ENCODE measurements at places on chromosomes 3 and 15.

GRCh38 chr3:170049146-170050000 lies 11.6 kb downstream of the GPR160 start:
- DNase-seq: no peak

DNA sequence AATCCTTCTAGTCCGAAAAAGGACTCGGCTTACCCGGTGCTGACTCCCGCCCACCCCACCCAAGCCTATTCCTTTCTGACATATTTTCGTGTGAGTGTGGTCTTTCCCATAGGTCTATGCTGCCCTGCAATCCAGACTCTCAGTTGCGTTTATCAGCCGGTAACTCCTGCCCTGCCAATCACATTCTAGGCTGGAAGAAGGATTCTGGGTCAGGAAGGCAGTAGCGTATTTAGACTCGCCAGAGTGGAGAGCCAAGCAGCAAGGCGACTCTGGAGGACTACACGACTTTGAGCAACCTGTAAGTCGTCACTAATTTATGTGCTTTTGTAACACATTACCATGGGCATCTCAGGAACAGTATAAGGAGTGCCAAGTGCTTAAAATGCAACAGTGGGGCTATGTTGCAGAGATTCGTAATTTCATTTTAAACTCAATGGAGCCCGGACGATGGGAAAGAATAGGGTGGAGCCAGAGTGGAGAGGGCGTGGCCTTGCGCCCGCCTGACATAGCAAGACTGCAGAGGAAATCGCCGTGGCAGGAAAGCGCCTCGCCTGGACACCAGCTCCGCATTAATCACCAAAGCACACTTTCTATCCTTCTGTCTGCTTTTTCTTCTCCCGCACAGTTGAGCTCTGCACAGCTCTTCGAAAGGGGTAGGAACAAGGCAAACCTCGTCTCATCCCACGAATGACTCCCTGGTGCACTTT lies 1044.2 kb downstream of the AGBL1 start:
- no peak for DNase-seq

- no peak for DNase-seq
These were observed 941.5 kb downstream of the FHIT start for GRCh38 chr3:60309539-60310268.

GRCh38 chr15:52233405-52233804 lies 42.2 kb upstream of the GNB5 start:
- no peak for DNase-seq

DNA sequence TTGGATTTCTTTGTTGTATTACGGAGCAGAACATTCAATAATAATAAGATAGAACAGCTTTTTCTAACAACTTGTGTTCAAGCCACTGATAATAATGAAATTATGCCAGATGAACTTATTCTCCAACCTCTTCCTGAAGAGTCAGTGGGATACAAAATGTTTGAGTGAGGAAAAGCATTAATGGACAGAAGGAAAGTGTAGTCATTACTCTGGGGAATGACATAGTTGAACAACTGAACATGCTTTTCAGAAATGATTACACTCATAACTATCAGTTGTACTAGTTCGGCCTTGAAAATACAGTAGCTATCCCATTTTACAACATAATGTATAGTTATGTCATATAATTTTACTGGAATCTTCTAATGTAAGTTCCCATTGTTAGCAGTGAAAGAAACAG lies 55.9 kb downstream of the ALCAM start:
- DNase-seq: no peak

DNA sequence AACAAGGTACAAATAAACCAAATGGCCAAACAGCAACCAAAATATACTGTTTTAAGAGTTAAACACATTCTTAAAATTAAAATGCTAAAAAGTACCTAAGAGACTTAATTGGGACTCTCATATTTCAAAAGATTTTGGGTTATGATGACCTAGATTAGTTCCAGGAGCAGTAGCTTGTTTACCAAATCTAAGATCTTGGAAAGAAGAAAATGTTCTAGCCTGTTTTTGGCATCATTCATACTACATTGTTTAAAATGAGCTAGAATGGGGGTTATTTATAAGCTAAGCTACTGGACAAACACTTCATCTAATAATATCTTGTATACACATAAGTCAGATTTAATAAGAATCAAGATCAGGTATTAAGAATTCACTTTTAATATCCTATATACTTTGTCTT lies 22.8 kb downstream of the ATOSA start:
- no peak for DNase-seq

- no peak for DNase-seq
These were observed 7.3 kb upstream of the CFAP91 start for GRCh38 chr3:119695480-119695879.

DNA sequence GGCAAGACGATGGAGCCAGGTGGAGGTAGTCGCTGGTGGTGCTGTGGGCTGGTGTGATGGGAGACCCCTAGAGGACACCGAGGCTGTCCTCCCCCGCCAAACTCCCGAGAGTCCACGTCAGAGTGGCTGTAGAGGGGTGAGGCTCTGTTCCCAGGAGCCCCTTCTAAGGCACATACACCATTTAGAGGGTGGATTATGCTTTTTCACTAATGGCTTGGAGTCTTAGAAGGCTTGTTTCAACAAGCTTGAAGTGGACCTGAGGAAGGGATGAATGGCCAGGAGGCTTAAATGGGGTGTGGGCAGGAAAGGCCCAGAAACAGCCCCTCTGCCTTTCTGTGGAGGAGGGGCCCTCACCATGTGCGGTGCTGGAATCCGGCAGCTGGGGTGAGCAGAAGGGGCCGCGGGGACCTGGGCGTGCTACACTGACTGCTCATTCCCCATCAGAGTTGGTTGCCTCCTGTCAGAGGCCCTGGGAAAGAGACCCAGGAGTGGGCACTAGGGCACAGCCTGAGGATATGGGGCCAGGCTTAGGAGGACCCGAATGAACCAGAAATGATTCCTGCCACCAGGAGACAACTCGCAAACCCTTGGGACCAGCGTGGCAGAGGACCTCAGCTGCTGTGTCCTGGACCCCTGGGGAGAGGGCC lies 66.2 kb downstream of the FEM1B start:
- DNase-seq: no peak

DNA sequence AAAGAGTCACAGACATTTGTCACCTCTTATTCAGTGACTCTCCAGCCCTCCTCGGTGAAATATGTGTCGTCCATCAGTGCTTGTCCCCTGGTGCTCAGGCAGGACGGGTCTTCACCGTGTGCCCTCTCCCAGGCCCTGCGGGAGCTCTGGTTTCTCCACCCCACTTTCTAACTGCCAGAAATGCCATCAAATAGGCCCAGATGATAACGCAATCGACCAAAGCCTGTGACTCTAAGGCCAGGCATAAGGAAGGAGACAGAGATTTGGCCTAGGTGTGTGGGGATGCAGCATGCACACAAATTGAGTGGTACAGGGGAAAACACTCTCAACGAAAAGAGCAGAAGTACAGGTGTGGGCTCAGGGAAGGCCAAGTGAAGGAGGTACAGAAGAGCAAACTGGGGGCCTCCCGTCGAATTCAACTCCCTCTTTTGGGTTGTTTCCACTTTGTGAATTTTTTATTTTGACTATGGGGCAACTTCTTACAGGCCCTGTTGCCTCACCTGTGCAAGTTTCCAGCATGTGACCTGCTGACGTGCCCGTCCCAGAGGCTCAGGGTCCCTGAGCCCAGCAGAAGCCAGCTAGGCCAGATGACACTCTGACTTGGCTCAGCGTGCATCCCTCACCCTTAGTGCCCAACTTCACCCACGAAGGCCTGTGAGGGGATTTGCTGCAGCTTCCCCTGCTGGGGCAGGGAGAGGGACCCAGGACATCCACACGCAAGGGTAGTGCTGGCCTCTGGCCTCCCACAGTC lies 4.7 kb downstream of the NUP210 start:
- DNase-seq: no peak

- peak; percentile 62 for DNase-seq
These were observed 132.3 kb downstream of the SNRPN start for GRCh38 chr15:25087137-25087536.

GRCh38 chr3:11056531-11057050 lies 64.0 kb downstream of the SLC6A1 start:
- DNase-seq: peak; percentile 43

DNA sequence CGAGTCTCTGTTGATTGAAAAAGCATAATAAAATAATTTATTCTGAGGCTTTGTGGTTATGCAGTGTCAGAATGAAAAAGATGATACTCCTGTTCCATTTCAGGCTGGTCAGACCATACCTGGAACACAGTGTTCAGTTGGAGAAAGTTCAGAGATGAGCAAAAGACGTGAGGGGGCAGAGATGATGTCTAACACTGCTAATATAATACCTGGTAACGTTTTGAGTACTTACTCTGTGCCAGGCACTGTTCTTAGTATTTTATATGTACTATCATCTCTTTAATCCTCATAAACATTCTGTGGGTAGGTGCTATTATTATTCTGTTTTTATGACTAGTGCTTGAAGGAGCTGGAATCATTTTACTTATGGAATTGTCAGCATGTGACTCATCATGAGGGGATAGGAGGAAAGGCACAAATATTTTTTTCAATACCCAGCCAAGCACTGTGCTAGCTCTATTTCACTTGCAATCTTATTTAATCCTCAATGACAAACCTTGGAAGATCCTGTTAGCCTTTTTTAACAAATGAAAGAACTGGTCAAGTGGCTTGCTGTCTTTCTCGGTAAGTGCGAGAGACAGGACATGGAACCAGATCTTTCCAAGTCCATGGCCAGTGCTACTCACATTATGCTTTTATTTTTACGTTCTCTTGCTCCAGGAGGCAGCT lies 31.8 kb downstream of the IQGAP1 start:
- DNase-seq: no peak

DNA sequence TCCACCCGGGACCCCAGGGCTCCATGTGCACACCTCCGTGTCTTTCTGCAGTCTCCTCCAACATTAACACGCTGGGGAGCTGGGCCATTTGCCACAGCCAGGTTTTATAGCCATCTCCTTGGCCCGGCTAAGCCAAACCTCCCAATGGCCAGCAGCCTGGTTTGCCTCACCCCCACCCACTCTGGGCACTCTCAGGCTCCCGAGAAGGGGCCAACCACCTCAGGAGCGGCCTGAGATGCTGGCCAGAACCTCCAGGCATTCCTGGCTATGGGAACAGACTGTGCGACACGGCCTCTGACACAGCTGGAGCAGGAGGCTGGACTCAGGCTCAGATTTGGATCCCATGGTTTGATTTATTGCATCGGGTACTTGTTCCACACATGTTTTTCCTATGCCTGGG lies 289.7 kb downstream of the RPLP1 start:
- no peak for DNase-seq

GRCh38 chr3:186053954-186054791 lies 54.7 kb downstream of the ETV5 start:
- DNase-seq: no peak

DNA sequence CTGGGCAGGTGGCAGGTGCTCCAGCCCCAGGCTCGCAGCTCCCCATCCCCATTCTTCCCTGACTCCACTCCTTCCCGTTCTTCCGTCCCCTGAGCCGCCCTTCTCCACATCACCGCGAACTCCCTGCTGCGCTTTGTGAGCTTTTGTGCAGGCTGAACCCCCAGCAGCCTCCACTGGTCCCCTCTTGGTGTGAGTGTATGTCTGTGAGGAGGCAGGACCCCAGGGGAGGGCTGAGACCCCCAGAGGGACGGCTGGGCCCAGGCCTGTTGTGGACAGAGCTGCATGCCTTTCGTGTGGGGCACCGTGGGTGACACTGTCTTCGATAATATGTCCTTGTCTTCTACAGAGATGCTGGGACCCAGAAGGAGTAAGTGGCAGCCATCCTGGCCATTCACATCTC lies 7.3 kb upstream of the ITIH3 start:
- no peak for DNase-seq

DNA sequence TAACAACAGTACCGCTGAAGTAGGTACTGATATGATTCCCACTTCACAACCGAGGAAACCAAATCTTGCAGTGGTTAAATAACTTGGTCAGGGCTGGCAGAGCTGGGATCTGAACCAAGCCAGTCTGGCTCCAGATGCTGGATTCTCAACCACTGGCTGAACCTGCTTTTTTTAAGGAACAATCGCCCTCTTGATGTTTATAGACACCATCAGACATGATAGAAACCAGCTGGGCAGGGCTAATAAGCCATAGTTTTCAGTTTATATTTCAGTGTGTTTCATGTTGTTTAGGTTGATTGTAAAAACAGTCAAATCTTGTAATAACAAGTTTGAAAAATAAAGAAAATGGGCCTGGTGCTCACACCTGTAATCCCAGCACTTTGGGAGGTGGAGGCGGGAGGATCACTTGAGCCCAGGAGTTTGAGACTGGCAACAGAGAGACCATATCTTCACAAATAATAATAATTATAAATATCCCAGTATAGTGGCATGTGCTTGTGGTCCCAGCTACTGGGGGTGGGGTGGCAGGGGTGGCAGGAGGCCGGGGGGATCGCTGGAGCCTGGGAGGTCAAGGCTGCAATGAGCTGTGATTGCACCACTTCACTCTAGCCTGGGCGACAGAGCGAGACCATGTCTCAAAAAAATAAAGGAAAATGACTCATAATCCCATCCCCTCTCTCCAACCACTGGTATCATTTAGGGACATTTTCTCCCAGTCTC lies 36.7 kb downstream of the XYLB start:
- DNase-seq: peak; percentile 49

- DNase-seq: no peak
These were observed 41.7 kb upstream of the B3GNT5 start for GRCh38 chr3:183211352-183211751.

DNA sequence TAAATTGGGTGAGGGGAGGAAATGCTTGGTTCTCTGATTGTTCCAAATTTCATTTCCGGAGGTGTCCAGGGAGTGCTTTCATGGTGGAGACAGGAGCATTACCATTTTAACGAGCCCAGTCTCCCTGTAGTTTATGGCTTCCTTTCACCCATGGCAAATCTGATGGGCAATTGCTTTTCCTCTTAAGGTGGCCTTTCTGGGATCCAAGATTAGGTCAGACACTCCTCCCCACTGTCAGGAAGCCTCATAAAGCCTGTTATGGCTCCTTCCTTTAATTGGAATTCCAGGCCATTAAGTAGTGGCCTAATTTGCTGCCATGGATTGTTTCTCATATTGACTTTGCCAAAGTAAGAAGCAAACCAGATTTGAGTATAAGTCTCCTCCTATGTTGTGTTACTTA lies 157.8 kb downstream of the PDCD6IP start:
- no peak for DNase-seq

DNA sequence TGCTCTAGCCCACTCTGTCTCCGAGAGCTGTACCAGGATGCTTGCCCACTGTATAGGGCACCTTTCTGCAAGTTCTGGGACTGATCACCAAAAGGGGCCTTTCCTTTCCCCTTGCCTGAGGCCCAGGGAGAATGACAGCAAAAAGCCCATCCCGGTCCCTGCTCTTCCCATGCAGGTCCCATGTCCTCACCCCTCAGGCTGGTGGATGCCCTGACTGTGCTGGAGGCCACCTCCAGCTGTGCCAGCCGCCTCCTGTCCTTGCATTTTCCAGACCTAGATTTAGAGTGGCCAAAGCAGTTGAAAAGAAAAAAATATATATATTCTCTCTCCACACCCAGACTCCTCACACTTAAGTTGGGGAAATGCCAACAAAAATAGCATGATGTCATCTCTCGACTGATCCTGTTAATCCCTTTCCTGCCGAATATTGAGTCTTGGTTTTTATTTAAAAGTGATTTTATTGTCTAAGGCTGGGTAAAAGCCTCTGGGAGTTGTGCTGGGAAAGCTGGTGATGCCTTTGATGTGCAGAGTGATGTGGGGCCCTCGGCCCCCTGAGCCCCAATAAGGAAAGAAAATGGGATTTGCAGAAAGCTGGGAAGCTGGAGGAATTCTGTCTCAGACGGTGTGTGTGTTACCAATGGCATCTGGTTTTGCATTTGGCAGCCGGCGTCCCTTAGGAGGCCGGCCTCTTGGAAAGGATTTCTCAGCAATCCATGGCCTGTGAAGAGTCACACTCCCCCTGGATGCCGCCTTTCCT lies 29.3 kb upstream of the TPM1 start:
- DNase-seq: no peak

GRCh38 chr3:44240061-44240460 lies 1.6 kb upstream of the TOPAZ1 start:
- no peak for DNase-seq

GRCh38 chr15:43872416-43873020 lies 45.7 kb downstream of the WDR76 start:
- no peak for DNase-seq

Data from mesenteric fat pad (tissue), 1 donor.